Cortex of kidney (tissue), 1 donor: ENCODE measurements at places on chromosomes 2 and 18.

DNA sequence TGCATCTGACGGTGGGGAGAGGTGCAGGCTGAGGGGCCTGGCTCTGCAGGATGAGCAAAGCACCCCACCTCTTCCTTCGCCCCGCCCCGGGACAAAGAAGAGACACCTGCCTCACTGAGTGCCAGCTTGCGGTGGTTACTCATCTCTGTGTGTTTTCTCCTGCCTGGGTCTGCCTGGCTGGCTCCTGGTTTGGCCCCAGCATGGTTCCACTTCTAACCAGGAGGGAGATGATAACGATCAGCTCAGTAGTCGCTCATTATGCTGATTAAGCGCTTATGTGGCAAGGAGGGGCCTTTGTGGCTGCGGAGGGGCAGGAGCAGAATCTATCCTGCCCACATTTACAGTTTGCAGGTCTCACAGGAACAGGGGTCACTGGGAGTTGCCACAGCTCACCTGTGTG is 68.7 kb upstream of the EDAR start:
- DNase-seq = no peak

GRCh38 chr2:38185012-38185491 is 109.1 kb upstream of the CYP1B1 start:
- no peak for DNase-seq

- no peak for DNase-seq
These were observed 2.4 kb upstream of the PDE11A start for GRCh38 chr2:178075006-178075326.

- no peak for DNase-seq
These were observed 369.1 kb downstream of the ZNF521 start for GRCh38 chr18:24982831-24983230.

GRCh38 chr2:1246239-1246638 is 167.0 kb upstream of the TPO start:
- no peak for DNase-seq

- no peak for DNase-seq
These were observed 14.6 kb upstream of the DYNC2LI1 start for GRCh38 chr2:43759195-43759594.

DNA sequence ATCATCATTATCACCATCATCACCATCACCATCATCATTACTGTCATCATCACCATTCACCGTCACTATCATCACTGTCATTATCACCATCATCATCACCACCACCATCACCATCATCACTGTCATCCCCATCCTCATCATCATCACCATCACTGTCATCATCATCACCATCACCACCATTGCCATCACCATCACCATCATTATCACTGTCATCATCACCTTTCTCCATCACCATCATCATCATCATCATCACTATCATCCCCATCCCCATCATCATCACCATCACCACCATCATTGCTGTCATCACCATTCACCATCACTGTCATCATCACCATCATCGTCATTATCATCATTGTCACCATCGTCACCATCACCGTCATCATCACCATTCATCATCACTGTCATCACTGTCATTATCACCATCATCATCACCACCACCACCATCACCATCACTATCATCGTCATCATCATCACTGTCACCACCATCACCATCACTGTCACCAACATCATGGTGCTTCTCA is 9.8 kb downstream of the HPCAL1 start:
- no peak for DNase-seq

DNA sequence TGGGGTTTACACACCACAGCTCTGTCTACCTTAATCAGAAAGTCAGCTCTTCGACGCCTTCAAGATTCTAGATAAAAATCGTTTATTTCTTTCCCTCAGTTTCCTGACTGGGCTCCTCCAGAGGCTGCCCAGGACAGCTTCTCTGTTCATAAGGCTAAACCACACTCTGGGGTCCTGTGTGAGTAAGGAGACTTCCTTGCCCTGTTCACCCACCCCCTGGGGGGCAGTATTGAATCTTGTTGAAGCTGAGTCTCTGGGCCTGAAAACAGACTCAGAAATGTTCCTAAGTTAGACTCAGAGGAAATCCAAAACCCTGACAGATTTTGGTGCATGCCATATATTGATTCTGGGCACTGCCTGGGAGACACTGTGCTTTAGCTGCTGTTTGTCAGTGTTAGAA is 43.0 kb downstream of the G6PC2 start:
- DNase-seq = no peak

- DNase-seq = no peak
These were observed 165.0 kb downstream of the KLHL29 start for GRCh38 chr2:23549821-23550530.

GRCh38 chr2:230849633-230850357 is 14.9 kb upstream of the ITM2C start:
- no peak for DNase-seq

- no peak for DNase-seq
These were observed 94.7 kb upstream of the ARHGAP15 start for GRCh38 chr2:143034292-143035074.

- no peak for DNase-seq
These were observed 14.0 kb downstream of the KIF5C start for GRCh38 chr2:148888986-148889385.

DNA sequence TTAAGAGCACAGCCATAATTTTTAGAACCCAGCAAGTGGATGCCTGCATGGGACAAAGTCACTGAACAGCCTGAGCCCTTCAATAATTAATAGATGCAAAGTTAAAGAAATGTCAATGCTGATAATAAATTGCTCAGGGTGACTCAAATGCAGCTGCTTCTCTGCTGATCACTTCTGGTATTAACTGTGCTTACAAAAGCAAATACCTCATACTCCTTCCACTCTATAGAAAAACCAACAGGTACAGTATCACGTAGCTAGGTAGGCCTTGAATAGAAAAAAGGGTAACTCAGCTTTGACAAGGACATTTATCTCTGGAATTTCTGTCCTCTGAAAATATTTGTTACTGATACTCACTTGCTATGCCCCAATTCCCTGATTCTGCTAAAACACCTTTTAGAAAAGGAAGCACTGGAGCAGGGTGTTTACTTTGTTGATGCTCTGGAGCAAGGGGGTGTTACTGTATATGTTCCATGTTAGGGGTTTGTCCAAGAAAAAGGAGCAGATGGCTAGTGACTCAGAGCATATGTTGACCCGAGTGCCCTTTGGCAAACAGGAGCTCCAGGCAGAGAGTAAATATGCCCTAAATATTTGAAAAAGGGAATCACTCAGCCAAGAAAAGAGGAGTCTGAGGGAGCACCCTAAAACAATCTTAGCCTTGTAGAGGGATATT is 59.1 kb upstream of the RTN4 start:
- no peak for DNase-seq

- no peak for DNase-seq
These were observed 232.8 kb downstream of the GRB14 start for GRCh38 chr2:164388511-164388910.
